Stimulated activated CD8-positive, alpha-beta memory T cell treated with anti-CD3 and anti-CD28 coated beads, Interleukin-4, amount 100 ng/mL, for 24 hours (primary cell): ENCODE measurements at places on chromosomes 7 and 10.
A peak's percentile ranks its signal among the peaks of the same experiment; 100 is the strongest.

DNA sequence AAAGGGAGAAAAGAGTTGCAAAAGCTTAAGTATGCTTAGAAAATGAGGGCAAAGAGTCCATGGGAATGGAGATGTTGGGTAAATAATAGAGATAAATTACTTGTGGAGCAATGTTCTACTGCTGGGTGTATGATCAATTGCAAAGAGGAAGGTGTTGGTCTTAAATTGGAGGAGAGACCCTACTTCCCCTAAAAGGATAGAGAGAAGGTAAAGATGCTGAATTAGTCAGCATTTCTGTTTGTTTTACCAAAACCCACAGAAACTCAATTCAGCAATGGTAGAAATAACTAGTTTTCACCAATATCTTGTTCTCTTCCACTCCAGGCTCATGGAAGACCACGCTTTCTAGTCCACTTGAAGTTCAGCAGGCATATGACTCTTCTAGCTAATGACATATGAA, 32.1 kb downstream of the ASB4 start:
- no peak for DNase-seq

- DNase-seq: no peak
Measured at GRCh38 chr7:73941836-73942551, 81.0 kb downstream of the TMEM270 start.

DNA sequence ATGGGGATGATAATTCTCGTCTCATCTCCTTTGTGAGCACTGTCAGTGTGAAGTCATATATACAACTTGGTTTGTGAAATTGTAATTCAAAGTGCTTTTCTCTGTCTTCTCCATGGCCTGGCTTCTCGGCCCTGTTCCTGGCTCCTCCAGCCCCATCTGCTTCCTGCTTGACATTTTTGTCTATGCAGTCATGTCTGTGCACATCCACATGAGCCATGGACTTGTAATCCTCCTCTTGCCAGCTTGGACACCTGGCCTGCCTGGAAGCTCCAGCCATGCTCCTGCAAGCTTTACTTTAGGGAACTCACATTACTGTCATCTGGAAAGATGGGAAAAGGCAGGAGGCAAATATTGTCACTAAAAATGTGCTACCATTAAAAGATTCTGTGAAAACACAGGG, 576.0 kb upstream of the DPP6 start:
- DNase-seq: no peak

- DNase-seq: no peak
Measured at GRCh38 chr7:130476297-130477150, 15.4 kb upstream of the MEST start.

- DNase-seq: no peak
Measured at GRCh38 chr7:108203537-108203936, 73.4 kb upstream of the LAMB4 start.

DNA sequence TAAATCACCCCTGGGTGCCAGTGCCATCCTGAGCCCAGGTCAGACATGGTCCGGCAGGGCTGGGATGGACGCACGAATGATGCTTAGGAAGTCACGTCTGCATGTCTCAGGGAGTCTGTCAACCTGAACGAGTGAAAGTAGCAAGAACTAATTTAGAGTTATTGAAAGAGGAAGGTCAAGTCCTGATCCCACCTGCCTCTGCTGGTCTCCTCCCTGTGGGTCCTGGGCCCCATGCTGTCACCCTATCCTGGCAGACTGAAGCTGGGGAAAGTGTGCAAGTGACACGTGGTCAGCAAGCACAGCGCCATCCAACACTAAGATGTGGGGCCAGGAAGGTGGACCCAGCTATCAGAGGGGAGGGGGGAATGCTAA, 26.1 kb upstream of the GRID1 start:
- no peak for DNase-seq

GRCh38 chr7:136030867-136031318, 53.7 kb upstream of the MTPN start:
- no peak for DNase-seq

- DNase-seq: peak; percentile 38
Measured at GRCh38 chr10:784403-785088, 95.1 kb upstream of the DIP2C start.

DNA sequence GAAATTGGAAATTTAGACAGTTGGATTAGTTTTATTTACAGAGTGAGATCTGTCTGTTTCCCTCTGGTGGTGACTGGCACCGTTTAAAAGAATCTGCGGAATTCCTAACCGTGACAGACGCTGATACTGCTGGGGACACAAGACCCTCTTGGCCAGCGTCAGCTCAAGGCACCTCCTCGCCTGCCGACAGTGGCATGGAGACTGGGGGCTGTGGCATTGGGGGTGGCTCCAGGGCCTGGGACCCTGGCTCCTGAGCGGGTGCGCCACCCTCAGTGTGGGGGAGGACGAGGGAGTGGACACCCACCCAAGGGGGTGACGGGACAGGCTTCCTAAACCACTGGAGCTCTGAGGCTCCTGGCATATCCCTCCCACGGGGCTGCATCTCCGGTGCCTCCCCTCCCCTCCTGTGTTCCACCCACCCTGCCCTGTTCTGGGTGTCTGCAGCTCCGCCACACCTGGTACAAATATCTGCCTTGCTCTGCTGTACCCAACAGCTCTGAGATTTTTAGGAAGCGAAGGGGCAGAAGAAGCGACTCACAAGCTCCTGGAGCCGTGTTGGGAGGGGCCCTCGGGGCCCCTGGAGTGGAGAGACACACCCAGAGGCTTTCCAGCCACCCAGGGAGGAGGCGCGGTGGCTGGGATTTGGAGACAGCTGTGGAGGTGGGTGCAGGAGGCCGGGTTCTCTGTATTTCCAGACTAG, 178.7 kb downstream of the DNAJB6 start:
- DNase-seq: no peak

- no peak for DNase-seq
Measured at GRCh38 chr7:130444751-130445407, 4.1 kb upstream of the CEP41 start.

GRCh38 chr10:75606203-75606779, 174.9 kb downstream of the LRMDA start:
- no peak for DNase-seq
